Activated T-cell treated with anti-CD3 and anti-CD28 coated beads for 24 hours (primary cell): ENCODE measurements at places on chromosomes 7 and 10.

GRCh38 chr7:122161628-122162027, 17.6 kb upstream of the AASS start:
- no peak for DNase-seq

DNA sequence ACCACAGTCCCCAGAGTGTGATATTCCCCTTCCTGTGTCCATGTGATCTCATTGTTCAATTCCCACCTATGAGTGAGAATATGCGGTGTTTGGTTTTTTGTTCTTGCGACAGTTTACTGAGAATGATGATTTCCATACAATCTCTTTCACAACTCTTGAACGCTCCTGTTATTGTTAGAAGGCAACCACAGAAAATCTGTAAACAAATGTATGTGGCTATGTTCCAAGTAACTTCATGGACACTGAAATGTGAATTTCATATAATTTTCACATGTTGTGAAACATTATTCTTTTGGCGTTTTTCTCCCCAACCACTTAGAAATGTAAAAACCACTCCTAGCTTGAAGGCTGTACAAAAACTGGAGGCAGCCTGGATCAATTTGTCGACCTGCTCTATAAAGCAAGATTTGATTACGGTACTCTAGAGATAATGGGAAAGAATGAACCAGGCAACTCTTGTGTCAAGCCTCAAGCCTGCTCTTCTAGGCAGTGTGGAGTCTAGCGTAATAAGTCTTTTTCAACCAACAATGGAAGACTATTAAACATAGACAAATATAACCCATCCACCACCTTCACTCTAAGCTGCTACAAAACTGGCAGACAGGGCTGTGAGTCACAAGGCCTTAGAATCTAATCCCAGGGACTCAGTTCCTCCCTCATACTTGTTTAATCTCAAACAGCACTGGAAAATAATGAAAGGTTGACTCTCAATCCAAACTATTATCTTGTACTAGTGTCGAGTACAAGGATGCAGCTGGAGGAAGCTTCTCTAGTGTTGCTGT, 22.7 kb downstream of the ARL3 start:
- DNase-seq: no peak

- no peak for DNase-seq
These were observed 52.1 kb upstream of the CAV2 start for GRCh38 chr7:116447436-116447835.

GRCh38 chr7:36261019-36261754, 108.1 kb downstream of the EEPD1 start:
- no peak for DNase-seq

- DNase-seq: no peak
These were observed 604.1 kb upstream of the FOXK1 start for GRCh38 chr7:4077980-4078379.

DNA sequence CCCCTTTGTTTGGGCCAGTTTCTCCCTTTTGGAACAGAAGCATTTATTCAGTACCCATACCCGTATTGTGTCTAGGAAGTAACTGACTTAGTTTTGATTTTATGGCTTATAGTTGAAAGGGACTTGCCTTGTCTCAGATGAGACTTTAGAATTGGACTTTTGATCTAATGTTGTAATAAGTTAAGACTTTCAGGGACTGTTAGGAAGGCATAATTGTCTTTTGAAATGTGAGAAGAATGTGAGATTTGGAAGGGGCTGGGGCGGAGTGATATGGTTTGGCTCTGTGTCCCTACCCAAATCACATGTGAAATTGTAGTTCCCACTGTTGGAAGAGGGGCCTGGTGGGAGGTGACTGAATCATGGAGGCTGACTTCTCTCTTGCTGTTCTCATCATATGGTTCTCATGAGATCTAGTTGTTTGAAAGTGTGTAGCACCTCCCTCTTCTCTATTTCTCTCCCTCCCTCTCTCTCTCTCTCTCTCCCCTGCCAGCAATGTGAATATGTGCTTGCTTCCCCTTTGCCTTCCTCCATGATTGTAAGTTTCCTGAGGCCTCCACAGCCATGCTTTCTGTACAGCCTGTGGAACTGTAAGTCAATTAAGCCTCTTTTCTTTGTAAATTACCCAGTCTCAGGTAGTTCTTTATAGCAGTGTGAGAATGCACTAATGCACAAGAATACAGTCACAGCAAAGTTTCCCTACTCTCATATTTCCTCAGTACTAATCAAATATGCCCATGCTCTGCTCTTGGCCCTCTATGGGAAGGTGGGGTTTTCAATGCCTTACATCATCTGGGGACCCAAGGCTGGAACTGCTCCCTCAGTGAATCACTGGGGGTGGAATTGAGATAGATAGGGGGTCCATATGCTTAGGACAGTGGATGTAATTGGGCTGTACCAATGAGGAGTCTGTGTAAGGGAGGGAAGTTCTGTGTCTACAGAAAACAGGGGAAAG, 17.2 kb upstream of the AKR1C1 start:
- no peak for DNase-seq

- DNase-seq: no peak
These were observed 580.5 kb downstream of the AUTS2 start for GRCh38 chr7:70178787-70179186.

DNA sequence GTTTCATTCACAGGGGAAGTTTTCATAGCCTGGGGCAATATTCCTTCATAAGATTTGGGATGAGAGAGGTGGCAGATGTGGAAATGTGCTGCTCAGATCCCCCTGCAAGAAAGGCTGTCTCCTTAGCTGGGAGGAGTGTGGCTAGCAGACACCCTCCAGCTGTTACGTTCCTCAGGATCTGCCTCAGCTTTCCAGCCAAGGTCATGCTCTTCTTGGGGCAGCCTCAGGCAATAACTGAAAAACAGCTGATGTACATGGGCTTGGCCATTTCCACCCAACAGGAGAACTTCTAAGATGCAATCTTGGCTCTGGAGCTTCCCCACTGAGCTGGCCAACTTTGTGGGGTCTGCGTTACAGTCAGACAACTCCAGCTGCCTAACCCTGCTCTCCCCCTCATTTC, 51.3 kb upstream of the SEPTIN7 start:
- DNase-seq: no peak

DNA sequence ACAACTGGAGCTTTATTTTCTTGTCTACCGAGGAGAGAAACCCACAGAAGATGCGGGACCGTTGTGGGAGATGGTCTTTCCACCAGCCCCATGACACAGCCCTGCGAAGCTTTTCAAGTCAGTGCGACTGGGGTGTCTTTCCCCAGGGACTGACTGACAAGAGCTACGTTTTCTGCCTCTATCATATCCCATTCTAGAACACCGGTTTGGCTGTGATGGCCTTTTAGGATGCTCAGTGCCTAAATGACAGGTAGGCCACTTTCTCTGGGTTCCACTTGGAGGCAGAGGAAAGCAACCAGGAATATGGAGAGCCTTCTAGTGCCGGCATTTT, 16.9 kb downstream of the SLC13A4 start:
- no peak for DNase-seq

DNA sequence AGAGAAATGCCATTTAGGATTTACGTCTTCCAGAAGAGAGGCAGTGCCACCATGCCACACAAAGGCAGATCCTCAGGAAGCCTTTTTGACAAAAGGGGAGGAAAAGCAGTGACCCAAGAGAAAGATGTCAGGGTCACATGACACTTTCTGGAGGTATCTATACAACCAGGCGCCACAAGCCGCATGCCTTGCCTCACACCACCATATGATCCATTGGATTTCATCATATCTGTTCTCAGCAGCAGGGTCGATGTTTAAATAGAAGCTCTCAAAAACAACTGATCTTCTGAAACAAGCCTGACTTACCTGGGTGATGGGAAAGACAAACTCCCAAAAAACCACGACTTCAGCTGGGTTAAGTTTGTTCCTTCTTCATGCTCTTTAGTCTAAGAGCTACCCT, 52.5 kb upstream of the UNC5B start:
- no peak for DNase-seq

GRCh38 chr10:59085054-59085453, 91.4 kb upstream of the PHYHIPL start:
- no peak for DNase-seq

DNA sequence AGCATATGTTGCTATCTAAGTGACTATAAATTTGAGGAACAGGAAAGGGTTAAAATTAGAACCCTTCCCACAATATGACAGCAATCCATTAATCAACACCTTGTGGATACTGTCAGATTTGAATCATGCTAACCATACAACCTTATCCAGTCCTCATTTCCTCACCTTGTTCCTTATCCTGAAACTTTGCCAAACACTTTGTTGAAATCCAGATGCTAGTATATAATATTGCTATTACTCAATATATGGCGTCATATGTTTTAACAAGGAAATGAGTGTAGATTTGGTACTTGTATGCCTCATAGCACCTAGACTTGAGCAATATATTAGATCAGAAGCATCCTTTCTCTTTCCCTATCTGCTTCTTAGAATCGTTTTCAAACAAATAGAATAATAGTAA, 66.3 kb upstream of the SLC25A13 start:
- DNase-seq: no peak

DNA sequence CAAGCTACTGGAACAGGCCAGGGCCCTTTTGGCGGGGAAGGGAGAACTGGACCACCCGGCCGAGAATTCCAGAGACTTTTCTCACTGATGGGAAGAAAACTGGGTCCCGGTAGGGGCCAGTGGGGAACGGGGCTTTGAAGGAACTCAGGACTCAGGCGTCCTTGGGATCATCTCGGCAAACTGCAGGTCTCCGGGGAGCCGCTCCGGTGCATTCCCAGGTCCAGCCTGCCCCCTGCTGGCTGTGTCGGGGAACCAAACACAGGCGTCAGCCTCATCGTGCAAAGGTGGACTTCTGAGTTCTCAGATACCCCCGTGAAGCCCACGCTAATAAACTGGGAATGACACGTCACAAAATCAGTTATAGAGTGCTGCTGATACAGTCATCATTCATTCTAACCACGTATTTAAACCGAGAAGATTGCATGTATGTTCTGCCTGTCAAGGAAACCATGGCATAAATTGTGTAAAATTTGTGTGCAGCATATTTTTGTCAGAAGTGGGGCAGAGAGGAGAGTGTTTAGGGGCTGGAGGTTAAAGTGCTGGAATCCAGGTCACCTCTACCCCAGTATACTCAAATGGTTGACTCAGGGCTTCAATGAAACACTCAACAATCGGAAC, 76.1 kb upstream of the CPXM2 start:
- DNase-seq: peak; percentile 20

DNA sequence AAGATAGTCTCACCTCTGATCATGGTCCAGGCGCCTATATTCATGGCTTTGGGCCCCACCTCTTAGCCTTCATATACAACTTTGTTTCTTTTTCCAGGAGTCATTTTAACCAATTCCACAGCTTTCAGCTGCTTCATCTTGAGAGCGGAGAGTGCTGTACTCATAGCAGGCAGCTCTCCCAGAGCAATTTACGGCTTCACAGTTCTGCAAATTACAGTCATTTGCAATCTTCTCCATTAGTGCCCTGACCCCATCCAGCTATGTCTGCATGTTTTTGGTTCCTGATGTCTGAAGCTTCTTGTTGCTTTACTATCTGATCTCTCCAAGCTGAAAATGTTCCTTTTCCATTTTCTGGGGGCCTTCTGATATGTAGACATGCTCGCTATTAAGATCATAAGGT, 18.0 kb upstream of the MEST start:
- DNase-seq: no peak

DNA sequence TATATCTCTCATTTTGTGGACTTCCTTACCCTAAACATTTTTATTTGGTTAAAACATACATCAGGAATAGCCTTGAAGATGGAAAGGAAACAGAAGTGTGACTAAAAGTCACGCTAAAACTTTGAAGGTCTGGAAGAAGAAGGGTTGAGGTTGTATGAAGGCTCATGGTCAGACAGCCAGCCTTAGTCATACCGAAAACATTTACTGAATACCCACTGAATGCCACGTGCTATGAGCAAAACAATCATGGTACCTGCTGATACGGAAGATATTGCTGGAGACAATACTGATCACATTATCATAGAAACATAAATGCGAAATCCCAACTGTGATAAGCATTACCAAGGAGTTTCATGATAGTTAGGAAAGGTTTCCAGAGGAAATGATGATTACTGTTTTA, 64.0 kb downstream of the PDZD8 start:
- no peak for DNase-seq

- DNase-seq: no peak
These were observed 5.3 kb downstream of the ARPC1A start for GRCh38 chr7:99331002-99331401.

GRCh38 chr7:4775848-4776623, 613 bp downstream of the AP5Z1 start:
- DNase-seq: peak; percentile 32

DNA sequence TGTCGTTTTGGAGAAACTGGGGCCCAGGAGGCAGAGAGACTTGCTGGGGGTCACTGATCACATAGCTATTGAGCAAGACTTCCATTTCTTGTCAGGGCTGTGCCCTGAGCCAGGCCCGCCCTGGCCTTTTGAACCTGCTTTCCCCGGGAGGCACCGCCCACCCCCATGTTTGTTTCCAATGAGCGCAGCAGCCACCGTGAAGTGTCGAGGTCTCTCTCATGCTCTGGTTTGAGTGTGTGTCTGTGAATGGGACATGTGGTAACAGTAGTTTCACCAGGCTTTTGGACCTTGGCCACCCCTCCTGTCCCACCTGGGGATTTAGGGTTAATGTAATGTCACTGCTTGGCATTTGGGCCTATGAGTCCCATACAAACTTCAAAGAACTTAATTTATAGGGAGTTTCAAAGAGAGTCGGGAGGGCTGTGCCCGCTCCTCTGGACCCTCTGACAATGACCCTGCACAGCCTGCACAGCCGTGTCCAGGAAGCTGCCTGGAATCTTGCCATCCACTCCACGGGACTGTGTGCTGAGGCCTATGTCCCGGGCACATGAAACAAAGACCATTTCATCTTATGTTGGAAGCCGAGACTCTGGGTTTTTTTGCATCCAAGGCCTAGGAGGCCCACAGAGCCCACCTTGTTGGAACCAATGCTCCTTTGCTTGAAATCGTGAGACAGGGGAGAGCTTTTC, 6.3 kb downstream of the PRF1 start:
- DNase-seq: no peak

- DNase-seq: no peak
These were observed 7.4 kb upstream of the ZMYND11 start for GRCh38 chr10:127612-128432.

DNA sequence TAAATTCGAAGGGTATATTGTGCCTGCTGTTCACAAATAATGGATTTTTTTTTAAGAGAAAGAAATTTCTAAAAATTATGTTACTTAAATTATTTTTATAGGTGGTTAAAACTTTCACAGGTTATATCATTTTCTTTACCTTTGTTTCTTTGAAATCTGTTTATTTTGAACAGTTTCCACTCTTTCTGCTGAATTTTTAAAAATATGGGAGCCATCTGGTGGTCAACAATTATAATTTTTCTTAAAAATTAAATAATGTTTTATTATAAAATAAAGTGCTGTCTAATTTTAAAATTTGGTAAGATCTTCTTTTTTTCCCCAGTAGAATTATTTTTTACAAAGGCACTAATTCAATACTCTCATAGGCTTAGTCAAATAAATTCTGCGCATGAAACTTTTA, 263.9 kb downstream of the ETV1 start:
- DNase-seq: no peak

DNA sequence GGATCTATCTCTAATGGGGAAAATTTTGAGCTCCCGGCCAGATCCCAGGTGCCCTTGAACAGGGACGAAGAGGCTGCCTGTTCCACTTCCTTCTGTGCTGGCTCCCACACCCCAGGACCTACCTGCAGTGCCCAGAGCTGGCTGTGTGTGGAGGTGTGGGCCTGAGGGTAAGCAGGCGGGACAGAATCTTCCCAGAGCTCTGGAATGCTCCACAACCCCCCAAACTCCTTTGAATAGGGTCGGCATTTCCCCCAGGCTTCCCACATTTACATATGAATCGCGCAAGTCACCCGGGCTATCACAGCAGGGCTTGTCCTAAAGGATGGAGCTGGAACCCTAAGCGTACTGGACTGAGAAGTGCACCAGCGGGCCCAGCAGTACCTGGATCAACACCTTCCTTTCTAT, 95.9 kb downstream of the DNMBP start:
- DNase-seq: no peak
